ENCODE measurements at places on chromosomes 11 and 22. TPM values are rescaled to one million over a fixed set of nuclear protein-coding genes. Genes with fewer than 3 reads are reported as not detected.

SMPD1 gene
- 24.4 TPM for polyA plus RNA-seq

MS4A6A gene
- polyA plus RNA-seq, result 31.4 TPM

OR51I1 gene
- not detected for polyA plus RNA-seq

ADAMTS8 gene
- polyA plus RNA-seq, result 9.5 TPM

RASGRP2 gene
- polyA plus RNA-seq, result 43.6 TPM

All from hindlimb muscle (tissue), 1 donor.